ENCODE measurements at places on chromosomes 12 and 14. TPM values are rescaled to one million over a fixed set of nuclear protein-coding genes. Genes with fewer than 3 reads are reported as not detected.

ALX1 gene
- 0.89 TPM for total RNA-seq

PRH2 gene
- total RNA-seq = 0.63 TPM

SERPINA1 gene
- 205 TPM for total RNA-seq

CLEC4C gene
- not detected for total RNA-seq

DNA sequence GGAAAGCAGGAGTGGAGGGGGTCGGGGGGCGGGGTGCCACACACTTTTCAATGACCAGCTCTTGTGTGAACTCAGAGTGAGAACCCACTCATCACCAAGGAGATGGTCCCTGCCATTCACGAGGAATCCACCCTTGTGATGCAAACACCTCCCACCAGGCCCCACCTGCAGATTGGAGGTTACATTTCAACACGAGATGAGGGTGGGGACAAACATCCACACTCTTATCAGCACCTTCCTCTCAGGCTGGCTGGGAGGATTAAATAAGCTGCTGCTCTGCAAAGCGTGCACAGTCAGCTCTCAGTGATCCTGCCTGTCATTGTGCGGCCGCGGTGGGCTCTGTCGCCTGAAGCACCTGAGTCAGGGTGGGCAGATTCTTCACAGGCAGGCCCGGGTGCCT is 39.7 kb downstream of the AACS start:
- H3K36me3 ChIP-seq = peaks cover 63% of the 10 kb centered on the region
- H3K4me1 ChIP-seq = no peaks in the 10 kb centered on the region
- no peak overlapping the region for H3K27ac ChIP-seq
- no peaks in the 10 kb centered on the region for H3K27me3 ChIP-seq
- no peak for DNase-seq
- H3K4me3 ChIP-seq = no peak overlapping the region

GRCh38 chr14:88168498-88169165 is 154.4 kb downstream of the KCNK10 start:
- no peaks in the 10 kb centered on the region for H3K27me3 ChIP-seq
- H3K27ac ChIP-seq = no peak overlapping the region
- no peaks in the 10 kb centered on the region for H3K4me1 ChIP-seq
- peak; percentile 31 for DNase-seq

DNA sequence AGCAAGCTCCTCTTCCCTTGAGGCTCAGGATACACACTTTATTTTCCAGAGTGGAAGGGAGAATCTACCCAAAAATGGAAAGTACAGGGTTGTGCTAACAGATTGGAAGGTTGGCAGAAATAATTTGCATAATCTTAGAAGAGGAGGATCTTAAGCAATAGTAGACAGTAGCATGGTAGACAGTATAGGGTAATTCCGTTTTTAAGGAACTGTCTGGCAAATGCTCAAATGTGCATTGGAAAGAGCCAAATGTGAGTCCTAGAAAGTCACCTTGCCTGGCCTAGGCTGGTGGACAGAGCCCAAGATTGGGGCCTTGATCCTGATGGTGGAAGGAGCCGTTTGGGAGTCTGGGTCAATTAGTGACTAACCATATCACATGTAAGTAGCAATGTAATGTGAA is 13.1 kb upstream of the CARMIL3 start:
- DNase-seq = no peak
- H3K36me3 ChIP-seq = no peaks in the 10 kb centered on the region
- H3K4me1 ChIP-seq = peaks cover 11% of the 10 kb centered on the region
- no peak overlapping the region for H3K4me3 ChIP-seq

GRCh38 chr12:121925358-121925695 is 6.9 kb downstream of the CFAP251 start:
- no peaks in the 10 kb centered on the region for H3K36me3 ChIP-seq
- no peaks in the 10 kb centered on the region for H3K27me3 ChIP-seq
- H3K4me1 ChIP-seq = peaks cover 12% of the 10 kb centered on the region

DNA sequence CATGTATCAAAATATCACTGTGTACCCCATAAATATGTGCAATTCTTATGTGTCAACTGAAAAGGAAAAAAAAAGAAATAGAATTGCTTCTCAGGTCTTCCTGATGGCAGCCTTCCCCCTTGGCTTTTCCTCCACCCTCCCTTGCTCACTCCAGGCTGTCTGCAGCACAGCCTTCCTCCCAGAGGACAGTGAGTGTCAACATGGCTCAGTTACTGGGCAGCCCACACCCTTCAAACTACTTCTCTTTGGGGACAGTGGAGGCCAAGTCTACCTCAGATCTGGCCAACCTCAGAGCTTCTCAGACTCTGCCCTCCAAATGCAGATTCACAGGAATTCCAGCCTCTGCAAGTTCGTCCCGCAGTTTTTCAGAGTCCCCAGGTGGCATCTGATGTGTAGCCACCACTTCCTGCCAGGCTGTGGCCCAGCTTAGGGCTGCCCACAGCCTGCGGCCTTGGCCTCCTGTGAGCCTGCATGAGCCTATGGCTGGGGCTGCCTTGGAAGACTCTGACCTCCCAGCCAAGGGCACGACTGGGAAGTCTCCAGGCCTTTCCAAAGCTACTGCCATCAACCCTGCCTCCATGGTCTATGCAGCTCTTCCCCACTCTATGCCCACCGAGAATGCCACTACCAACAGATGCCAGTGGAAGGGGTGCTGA is 148.0 kb upstream of the PWP1 start:
- no peaks in the 10 kb centered on the region for H3K27me3 ChIP-seq
- no peaks in the 10 kb centered on the region for H3K36me3 ChIP-seq
- peak; percentile 22 for DNase-seq
- no peak overlapping the region for H3K27ac ChIP-seq
- H3K4me1 ChIP-seq = no peaks in the 10 kb centered on the region

DNA sequence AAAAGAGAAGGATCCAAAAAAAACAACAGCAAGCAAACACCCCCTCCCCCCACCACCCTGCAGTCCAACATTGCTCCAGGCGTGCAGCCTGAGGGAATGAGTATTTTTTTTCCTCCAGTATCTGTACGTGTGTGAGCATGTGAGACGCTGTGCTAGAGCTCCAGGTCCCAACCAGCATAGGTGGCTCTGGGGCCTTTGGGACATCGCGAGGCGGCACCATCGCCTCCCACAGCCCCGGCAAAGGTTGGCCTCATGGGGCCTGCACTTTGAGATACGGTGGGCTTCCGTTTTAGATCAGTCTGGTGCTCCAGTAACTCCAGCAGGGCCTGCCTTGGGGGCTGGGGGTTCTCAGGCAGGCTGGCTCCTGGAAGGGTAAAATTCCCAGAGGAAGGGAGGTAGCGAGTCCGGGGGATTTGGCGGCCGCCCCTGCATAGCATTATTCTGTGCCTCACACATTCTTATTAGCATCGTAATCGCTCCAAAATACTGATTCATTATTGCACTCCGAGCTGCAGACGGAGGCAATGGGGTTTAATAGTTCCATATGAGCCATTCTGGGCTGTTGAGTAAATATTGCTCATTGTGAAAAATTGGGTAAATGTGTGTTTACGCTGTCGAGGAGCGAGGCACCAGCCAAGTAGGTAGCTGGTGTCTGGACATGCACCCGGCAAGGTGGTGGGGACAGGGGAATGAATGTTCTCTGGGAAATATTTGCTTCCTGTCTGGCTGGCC is 143.1 kb upstream of the MYL2 start:
- no peaks in the 10 kb centered on the region for H3K4me1 ChIP-seq
- no peak overlapping the region for H3K4me3 ChIP-seq
- H3K27ac ChIP-seq = no peak overlapping the region
- H3K36me3 ChIP-seq = no peaks in the 10 kb centered on the region
- no peaks in the 10 kb centered on the region for H3K27me3 ChIP-seq
- DNase-seq = peak; percentile 57

DNA sequence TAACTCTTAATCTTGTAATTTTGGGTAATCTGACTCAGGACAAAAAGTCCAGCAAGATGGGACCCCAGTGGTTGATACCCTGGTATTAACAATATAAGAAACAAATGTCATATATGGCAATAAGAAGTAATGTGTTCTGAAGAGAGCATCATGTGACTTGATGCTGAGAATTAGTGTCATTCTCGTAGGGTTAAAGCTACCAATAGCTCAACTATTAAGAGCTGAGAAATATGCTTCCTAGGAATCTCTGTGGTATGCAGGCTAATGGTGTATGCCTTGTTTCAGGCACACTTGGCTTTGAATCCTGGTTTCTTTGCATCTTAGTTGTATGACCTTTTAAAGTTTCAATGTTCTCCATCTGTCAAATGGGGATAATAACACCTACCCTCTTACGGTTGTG is 9.1 kb downstream of the MYRFL start:
- no peak overlapping the region for H3K27ac ChIP-seq
- no peak for DNase-seq
- no peaks in the 10 kb centered on the region for H3K36me3 ChIP-seq

GRCh38 chr14:100556140-100556475 is 31.1 kb downstream of the BEGAIN start:
- H3K4me1 ChIP-seq = no peaks in the 10 kb centered on the region
- no peaks in the 10 kb centered on the region for H3K27me3 ChIP-seq
- H3K36me3 ChIP-seq = no peaks in the 10 kb centered on the region
- no peak for DNase-seq

- H3K4me1 ChIP-seq = no peaks in the 10 kb centered on the region
- DNase-seq = no peak
- no peaks in the 10 kb centered on the region for H3K36me3 ChIP-seq
Measured at GRCh38 chr14:71855399-71856036, 76.7 kb upstream of the RGS6 start.

DNA sequence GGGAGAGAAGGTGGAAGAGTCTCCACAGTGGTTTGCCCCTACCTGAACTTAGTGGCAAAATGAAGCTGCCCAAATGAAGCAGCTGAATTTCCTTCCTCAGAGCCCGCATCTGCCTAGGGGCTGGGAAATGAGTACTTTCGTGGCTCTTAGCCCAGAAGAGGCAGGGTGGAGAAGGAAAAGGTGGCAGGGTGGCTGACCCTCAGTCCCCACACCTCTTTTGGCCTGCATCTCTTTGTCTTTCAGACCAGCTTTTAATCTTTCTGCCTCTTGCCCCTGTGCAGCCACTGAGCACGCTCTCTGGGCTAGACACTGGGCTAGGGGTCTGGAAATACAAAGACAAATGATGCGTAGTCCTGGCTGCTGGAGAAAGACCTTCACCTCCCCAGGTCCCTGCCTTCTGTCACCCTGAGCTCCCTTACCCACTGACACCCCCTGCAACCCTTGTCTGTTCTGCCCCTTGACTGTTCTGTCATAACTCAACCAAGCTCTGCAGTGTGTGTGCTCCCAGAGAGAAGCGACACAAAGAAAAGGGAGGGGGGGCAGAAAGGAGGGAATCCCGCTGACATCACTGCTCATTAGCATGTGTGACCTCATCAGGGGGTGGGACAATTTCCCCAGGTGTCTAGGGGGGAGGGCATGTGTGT is 371 bp upstream of the REM2 start:
- no peak for DNase-seq
- H3K4me3 ChIP-seq = no peak overlapping the region
- peaks cover 11% of the 10 kb centered on the region for H3K36me3 ChIP-seq
- no peak overlapping the region for H3K27ac ChIP-seq
- H3K4me1 ChIP-seq = peaks cover 32% of the 10 kb centered on the region

- peaks cover 8% of the 10 kb centered on the region for H3K4me1 ChIP-seq
- DNase-seq = no peak
- H3K4me3 ChIP-seq = no peak overlapping the region
- H3K36me3 ChIP-seq = no peaks in the 10 kb centered on the region
- no peak overlapping the region for H3K27ac ChIP-seq
Measured at GRCh38 chr14:50871228-50871627, 625 bp upstream of the ABHD12B start.

- peak overlapping the region; percentile 52 for H3K27ac ChIP-seq
- H3K4me3 ChIP-seq = no peak overlapping the region
- H3K36me3 ChIP-seq = no peaks in the 10 kb centered on the region
- H3K27me3 ChIP-seq = no peaks in the 10 kb centered on the region
- DNase-seq = peak; percentile 39
Measured at GRCh38 chr14:75831455-75831854, 150.3 kb downstream of the TGFB3 start.
